ENCODE measurements at places on chromosomes 2 and 18.

DNA sequence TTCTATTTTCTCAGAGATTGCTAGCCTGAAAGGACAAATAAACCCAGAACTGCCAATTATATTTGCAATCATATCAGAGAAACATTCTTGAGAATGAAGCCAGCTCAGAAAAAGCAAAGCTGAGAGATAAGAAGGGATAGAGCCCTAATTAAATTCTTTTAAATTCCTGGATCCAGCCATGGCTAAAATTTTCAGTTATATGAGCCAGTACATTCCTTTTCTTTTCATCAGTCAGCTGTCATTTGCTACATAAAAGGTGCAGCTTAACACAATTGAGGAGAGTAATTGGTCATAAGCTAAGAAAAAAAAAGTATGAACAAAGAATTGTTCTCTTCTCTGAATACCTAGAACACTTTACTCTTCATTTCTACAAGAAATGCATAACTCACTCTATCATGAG, 303.5 kb upstream of the FIGN start:
- DNase-seq, result no peak

GRCh38 chr18:79804130-79804787, 6.5 kb downstream of the KCNG2 start:
- no peak for DNase-seq

- DNase-seq, result no peak
These were observed 99.3 kb downstream of the GATA6 start for GRCh38 chr18:22268641-22269128.

- DNase-seq, result no peak
These were observed 94.8 kb upstream of the ARL5A start for GRCh38 chr2:151922845-151923666.

GRCh38 chr18:37247497-37248161, 318.0 kb downstream of the CELF4 start:
- no peak for DNase-seq

DNA sequence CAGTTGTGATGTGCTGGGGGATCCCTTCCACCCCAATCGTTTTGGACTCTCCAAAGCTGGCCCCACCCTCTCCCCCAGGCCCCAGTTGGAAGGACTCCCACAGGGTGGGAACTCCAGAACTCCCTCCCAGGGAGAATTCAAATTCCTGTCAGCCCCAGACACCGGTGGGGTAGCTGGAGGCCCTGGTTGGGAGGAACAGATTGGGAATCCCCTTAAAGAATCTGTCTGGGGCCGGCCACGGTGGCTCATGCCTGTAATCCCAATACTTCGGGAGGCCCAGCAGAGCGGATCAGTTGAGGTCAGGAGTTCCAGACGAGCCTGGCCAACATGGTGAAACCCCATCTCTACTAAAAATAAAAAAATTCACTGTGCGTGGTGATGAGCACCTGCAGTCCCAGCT, 155.5 kb downstream of the ANKRD36C start:
- DNase-seq, result no peak

Measured in skeletal muscle cell (primary cell).